ENCODE measurements at places on chromosomes 1 and 21. TPM values are rescaled to one million over a fixed set of nuclear protein-coding genes. Genes with fewer than 3 reads are reported as not detected.
A peak's percentile ranks its signal among the peaks of the same experiment; 100 is the strongest.

DNA sequence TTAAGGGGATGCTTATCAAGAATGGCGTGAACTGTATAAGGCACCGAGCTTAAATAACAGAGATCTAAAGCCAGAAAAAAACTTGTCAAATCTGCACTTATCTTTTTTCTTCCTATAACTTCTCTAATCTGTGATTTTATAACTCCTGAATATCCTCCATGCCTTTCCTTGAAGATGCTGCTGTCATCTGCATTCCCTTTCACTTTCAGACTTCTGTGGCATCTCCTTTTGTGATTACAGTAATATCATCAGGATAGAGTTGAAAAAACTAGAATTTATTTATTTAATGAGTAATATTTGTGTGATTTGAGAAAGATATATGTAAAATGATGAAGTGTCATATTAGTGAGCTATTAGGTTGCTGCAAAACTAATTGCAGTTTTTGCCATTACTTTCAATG is 357.8 kb upstream of the PTBP2 start:
- peak; percentile 15 for DNase-seq

- DNase-seq, result no peak
Measured at GRCh38 chr1:228801068-228801467, 65.8 kb downstream of the RHOU start.

DNA sequence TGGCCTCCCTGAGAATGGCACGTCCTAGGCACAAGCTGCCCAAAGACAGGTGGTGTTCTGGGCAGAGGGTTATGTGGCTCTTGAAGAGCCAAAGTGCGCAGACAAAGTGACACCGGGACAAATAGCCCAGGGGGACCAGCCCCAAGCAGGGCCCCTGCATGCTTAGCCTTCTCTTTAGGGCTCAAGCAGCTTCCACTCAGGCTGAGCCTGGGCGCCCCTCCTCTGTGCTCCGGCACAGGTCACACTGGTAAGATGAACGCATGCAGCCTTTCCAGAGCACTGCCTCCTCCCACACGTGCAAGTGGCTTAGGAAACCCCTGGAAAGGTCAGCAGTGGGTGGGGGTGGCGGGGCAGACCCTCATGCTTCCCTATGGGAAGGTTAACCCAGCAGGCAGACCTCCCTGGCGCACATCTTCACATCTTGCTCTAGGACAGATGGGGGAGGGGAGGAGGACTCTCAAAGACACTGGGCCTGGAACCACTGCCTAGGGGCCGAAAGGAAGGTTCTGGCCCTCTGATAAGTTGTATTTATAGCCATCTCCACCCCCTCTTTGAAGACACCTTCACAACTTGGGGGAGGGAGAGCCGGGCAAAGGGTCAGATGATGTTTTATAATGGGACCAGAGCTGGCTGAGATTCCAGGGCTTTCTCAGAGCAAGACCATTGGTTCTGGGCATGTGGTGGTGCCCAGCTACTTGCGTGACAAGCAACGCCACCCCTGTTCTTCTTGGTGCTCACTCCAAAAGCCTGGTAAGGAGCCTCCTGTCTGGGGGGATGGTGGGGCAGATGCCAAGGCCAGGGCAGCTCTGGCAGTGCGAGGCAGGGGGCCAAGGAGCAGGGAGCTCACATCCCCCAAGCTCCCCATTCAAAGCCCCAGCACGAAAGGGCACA is 5.5 kb downstream of the KLHL21 start:
- DNase-seq, result no peak

DNA sequence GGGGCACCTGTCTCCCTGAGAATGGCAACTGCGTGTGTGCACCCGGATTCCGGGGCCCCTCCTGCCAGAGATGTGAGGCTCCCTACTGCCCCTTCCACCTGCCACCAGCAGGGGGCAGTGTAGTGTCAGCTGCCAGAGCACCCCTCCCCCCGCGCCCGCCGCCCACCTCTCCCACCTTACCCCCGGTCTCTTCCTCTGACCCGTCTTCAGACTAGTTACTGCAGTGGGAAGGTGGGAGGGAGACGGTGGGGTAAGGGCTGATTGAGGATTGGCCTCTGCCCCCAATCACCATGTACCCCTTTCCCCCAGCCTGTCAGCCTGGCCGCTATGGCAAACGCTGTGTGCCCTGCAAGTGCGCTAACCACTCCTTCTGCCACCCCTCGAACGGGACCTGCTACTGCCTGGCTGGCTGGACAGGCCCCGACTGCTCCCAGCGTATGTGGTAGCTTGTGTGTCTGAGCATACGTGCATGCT is 10.1 kb upstream of the LRRC71 start:
- no peak for DNase-seq

DNA sequence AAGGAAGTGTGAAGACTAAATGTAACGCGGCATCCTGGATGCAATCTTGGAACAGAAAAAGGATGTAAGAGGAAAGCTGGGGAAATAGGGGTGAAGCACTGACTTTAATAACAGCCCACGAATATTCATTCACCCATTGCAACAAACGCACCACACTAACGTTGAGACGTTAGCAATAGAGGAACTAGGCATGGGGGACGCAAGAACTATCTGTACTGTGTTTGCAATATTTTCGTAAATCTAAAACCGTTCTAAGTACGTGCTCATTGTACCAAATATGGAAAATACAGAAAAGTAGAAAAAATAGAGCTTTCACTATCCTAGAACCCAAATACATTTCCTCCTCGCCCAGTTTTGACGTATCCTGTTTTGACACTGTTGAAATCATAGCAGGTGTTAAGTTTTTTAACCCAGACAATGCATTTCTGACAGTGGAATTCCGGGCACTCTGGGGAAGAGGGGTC is 3.9 kb downstream of the LAPTM5 start:
- no peak for DNase-seq

GRCh38 chr1:33342041-33342723 is 21.3 kb upstream of the A3GALT2 start:
- DNase-seq, result peak; percentile 99

- DNase-seq, result peak; percentile 65
Measured at GRCh38 chr1:145956781-145957442, 905 bp downstream of the LIX1L start.

- DNase-seq, result no peak
Measured at GRCh38 chr1:21066356-21067012, 110.2 kb downstream of the EIF4G3 start.

GRCh38 chr1:183604815-183605214 is 14.6 kb upstream of the NCF2 start:
- DNase-seq, result no peak

- DNase-seq, result no peak
Measured at GRCh38 chr1:4027492-4028138, 127.5 kb upstream of the C1orf174 start.

DNA sequence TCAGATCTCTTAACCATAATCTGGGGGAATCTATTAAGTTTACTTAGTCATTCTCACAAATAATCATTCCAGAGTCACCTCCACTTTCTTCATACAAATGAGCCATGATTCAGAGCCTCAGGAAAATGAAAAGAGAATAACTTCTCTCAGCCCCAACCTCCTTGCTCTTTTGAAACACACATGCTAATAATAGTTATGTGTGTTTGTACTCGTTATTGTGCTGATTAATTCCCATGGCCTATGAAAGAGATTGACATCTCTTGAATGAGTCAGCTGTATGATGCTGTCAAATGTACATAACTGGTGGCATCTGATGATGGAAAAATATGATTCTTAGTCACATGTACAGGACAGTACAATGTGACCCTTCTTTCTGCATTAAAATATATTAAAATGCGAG is 41.5 kb downstream of the DTL start:
- no peak for DNase-seq

DNA sequence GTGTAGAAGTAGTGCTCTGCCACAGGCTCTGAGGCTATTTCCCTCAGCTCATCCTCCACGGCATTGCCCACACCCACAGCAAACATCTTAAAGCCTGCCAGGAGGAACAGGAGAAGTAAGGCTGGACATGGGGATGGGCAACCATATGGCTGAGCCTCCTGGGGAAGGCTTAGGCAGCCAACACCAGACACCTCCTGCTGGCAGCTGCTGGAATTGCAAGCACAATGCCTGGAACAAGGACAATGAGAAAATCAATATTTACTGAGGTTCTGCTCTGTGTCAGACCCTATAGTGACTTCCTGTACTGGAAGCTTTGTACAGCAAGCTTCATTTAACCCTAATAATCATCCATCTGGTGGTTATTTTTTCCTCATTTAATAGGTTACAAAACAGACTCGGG is 8.2 kb downstream of the MATN1 start:
- no peak for DNase-seq

- DNase-seq, result no peak
Measured at GRCh38 chr1:182905321-182905720, 47.6 kb downstream of the SHCBP1L start.

The SYNC gene
- total RNA-seq, result 43.7 TPM

The DIRAS3 gene
- total RNA-seq, result 1.8 TPM

The TARBP1 gene
- 22.9 TPM for total RNA-seq

The SV2A gene
- total RNA-seq, result 39.6 TPM

The PCAT6 gene
- 0.51 TPM for total RNA-seq

The ADAMTSL4 gene
- 13.0 TPM for total RNA-seq
